ENCODE measurements at places on chromosomes 6 and 20.

GRCh38 chr20:60690771-60691170, 561.3 kb upstream of the CDH4 start:
- no peak for DNase-seq

DNA sequence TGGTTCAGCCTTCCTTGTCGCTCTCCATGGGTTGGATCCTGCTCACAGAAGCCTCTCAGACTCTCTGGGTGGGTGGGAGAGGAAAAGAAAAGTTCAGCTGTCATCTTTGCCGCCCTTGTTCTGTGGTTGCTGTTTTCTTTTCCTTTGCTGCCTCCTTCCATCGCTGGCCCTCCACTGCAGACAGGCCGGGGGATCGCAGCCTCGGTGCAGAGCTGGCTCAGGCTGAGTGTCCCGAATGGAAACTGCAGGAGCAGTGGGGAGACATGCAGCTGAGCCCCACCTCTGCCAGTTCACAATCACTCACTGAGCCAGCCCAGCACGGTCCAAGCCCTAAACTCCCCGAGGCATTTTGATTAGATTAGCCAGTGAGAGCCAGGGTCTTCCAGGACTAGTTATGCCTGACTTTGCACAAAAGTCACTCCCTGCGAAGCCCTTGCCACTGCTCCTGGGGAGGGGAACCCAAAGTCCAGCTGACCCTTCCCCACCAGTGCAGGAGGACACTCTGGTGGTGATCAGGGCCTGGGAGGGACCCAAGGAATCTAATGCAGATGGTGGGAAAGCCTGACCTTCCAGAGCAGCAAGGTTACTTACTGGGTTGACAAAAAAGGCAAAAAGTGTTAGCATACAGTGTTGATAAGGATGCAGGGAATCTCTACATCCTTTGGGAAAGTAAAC, 14.0 kb downstream of the NRN1 start:
- DNase-seq: no peak

- no peak for DNase-seq
Measured at GRCh38 chr6:41467061-41467460, 79.1 kb upstream of the FOXP4 start.

DNA sequence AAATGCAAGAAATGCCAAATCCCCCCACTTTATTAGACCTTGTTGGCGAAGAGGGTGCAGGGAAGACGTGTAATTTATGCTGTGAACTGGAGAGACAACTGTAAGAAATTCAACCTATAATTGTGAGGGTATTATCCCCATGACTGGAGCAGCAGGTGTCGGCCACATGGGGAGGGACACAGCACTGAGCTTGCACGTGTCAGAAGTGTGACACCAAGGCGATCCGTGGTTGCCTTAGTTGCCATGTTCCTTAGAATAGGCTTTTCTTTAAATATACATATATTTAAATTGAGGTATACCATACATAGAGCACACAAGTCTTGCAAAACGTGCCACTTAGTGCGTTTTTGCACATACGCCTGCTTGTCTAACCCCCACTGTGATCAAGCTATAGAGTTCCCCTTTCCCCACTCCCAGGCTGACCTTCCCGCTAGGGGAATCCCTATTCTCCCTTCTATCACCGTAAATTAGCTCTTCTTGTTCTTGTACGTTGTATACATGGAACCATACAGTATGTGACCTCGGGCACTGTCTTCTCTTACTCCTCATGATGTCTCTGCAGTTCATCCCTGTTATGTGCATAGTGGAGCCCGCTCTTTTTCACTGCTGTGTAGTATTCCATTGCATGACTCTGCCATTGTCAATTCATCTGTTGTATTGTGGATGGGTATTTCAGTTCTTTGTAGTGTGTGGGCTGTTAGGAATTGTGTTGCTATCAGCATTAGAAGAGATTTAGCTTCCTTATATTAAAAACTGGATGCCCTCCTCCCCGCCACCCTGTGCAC, 81.6 kb upstream of the PMEPA1 start:
- DNase-seq: no peak

GRCh38 chr20:23099791-23100719, 13.9 kb upstream of the CD93 start:
- DNase-seq: no peak

DNA sequence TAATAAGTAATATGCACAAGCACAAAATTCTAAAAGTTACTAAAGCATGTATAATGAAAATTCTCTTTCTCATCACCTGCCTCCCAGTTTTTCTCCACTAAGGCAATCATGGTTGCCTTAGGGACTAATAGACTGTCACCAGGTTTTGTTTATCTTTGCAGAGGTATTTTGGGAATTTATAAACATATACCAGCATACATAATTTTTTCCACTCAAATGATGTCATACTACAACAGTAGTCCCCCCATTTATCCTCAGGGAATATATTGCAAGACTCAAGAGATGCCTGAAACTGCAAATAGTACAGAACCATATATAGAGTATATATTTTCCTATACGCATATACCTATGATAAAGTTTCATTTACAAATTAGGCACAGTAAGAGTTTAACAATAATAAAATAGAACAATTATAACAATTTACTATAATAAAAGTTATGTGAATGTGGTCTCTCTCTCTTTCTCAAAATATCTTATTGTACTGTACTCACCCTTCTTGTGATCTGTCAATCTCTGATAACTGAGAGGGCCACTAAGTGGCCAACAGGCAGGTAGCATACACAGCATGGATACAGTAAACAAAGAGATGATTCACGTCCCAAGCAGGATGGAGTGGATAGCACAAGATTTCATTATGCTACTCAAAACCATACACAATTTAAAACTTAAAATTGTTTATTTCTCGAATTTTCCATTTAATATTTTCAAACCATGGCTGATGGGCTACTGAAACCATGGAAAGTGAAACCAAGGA, 19.7 kb downstream of the RBL1 start:
- no peak for DNase-seq

- no peak for DNase-seq
Measured at GRCh38 chr6:168216117-168216516, 103.5 kb downstream of the DACT2 start.
